Activated gamma-delta T cell treated with anti-CD3 and anti-CD28 coated beads, Interleukin-2, amount 50 U/mL, for 16 hours (primary cell): ENCODE measurements at places on chromosomes 7 and 10.

DNA sequence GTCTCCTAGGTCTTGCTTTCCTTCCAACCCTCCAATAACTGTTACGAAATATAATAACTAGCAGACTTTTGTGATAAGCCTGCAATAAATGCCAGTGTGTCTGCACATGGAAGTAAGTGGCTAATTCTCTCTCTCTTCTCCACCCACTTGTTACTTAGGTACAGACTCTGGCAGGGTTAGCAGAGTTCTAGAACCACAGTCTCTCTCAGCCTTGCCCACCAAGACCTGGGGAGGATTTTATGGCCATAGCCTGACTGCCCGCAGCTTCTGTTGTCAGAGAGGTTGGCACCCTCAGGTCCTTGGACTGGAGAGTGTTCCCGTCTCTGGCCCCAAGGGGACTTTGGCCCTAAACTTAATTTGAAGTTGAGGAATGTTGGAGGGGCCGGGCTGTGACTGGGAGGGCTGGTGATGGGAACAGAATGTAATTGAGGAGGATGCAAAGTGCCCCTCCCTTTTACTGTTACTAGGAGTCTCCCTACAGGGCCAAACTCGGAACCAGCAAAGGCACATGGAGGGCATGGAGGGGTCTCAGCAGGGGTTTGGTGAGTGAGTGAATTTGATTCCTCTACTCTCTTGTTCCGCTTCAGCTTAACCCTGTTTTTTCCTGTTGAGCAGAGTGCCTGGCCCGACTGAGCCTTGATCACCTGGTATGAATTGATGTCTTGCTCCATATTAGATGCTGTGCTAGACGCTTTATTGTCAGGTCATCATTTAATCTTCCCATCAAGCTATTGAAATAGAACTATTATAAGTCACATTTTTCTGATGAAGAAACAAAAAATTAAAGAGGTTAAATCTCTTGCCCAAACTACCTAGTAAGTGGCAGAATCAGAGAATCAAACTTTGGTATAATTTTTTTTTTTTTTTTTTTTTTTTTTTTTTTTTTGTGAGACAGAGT lies 37.0 kb upstream of the LCOR start:
- no peak for DNase-seq

DNA sequence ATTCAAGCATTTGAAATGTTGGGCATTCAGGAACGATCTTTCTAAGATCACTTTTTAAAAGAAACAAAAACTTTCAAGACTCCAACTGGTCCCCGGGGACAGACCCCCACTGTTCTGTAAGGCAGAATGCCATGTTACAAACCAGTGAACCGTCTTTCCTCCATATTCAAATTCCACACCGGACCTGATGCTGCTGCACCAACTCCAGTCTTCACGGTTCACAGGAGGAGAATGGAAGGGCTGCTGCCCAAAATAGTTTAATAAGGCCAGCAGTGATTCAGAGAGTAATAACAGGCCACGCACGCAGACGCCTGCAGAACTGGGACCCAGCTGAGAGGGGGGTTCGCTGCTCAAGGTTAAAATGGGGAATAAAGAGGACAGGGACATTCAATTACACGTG lies 47.2 kb downstream of the OSBPL3 start:
- DNase-seq = no peak

DNA sequence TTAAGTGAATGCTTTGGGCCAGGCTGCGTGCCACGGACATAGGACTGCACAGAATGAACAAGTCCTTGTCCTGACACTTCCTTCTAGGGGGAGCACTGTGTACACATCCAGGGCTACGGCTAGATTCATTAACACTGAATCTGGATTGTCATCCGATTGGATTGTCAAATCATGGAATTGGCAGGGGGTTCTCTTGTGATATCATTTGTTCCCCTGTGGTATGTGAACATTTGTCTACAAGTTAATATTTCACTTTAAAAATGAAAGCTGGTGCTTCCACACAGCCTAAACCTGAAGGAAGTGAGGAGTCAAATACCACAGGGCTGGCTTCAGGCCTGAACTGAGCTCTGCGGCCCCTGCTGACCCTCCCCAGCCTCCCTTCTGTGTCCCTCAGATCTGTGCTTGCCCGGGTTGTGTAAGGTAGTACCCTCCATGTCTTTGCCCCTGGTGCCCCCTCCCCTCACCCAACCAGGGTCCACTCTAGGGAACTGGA lies 75.6 kb downstream of the SNX10 start:
- no peak for DNase-seq

- DNase-seq = no peak
These were observed 100.4 kb upstream of the SEMA3D start for GRCh38 chr7:85287106-85287825.

DNA sequence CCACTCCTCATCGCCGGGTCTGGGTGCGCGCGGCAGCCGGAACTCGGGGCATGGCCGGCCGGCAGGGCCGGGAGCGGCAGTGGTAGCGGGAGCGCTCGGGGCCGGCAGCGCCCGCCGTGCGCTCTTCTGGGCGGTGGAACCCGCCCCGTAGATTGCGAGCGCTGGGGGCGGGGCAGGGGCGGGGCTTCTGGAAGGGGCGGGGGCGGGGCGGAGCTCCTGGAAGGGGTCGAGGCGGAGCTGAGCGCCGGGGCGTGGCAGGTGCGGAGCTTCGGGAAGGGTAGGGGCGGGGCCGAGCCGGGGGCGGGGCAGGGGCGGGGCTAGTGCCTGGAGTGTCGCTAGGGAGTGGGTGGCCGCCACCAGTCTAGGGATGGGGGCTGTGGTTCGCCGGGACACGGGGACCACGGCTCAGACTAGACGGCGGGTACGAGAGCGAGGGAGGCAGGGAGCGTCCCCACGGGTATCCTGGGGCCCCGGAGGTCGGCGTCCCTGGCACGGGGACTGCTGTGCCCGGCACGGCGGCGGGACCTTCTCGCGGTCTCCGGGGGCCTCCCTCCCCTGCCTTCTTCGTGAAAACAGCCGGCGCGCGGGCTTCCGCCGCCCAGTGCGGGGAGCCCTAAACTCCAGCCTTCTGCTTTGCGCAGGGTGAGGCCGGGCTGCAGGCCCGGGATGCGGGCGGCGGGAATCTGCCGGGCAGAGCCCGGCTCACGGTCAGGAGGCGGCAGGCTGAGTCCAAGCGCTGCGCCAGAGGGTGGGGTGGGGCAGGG lies at the start of gene STK32C:
Gene STK32C (minus strand): TSS at position 128 of the 764 bp plus-strand sequence. CDS start 117 bp downstream, at position 11.
- peak; percentile 83 for DNase-seq

- DNase-seq = no peak
These were observed 78.6 kb downstream of the CDH23 start for GRCh38 chr10:71475243-71475871.

DNA sequence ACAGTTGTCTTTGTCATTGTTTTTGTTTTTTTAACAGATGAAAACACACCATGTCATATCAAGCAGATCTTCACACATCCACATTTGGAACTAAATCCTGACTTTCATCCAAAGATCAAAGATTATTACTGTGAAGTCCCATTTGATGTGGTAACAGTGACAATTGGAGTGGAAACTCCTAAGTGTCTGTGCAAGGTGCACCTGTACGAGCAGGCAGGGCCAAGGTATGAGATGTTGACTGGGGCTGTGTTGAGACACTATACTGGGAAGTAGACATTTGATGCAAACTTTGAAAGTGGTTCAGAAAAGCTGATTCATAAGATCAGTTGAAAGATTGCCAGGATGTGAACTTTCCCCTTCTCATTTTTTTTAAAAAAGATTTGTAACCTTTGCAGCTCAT lies 152.3 kb downstream of the CPED1 start:
- no peak for DNase-seq

DNA sequence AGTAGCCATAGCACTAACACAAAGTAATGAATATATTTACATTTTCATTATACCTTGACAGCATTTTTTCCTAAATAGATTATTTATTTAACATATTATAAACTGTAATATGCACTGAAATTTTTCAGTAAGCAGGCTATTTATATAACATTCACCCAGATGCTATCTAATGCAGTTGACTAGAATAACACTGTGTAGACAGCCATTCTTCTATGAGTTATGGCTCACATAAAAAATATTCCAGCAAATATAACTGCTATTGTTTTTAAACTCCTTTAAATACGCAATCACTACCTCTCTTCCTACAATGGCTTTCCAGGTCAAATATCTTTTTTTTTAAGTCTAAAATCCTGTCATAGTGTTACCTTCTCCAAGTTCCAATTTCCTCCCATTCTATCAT lies 21.6 kb downstream of the TPK1 start:
- DNase-seq = no peak

DNA sequence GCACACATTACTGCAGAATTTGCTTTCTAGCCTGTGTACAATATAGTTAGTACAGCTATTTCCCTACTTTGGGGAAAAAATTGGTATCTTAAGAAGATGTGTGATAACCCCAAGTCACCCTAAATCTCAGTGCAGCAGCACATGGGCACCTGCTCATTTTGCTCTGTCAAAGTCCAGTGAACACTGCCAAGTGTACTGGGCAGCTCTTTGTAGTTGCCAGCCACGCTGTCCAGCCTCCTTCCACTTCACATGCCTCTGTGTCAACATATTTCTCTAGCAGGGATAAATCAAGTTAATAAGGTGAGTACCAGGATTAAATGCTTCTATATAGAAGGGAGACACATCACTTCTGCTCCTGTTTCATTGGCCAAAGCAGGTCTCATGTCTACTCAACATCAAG lies 87.1 kb upstream of the CDC14C start:
- no peak for DNase-seq

DNA sequence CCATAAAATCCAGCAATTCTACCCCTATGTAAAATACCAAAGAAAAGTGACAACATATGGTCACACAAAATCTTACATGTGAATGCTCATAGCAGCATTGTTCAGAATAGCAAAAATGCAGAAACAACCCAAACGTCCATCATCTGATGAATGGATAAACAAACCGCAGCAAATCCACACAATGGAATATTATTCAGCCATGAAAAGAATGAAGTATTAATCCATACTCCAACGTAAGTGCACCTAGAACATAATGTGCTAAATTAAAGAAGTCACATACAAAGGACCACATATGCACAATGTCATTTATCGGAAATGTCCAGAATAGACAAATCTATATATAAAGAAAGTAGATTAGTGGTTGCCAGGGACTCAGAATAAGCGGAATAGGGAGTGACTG lies 57.4 kb downstream of the SMURF1 start:
- no peak for DNase-seq

DNA sequence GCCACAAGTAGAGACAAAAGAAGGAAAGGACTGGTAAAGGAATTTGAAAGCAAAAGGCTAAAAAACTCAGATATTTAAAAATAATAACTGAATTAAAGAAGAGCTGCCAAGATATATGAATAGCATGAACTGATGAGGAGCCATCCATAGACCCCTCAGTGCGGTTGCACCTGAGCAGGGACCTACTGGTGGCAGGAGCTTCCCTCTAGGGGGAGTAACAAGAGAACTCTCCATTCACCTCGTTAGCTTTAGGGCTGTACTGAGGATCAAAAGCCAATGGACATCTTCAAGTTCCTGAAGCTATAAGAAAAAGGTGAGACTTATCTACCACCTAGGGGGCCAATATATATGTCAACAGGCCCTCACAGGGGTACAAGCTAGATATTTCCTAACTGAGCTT lies 27.8 kb upstream of the DOCK1 start:
- DNase-seq = no peak

DNA sequence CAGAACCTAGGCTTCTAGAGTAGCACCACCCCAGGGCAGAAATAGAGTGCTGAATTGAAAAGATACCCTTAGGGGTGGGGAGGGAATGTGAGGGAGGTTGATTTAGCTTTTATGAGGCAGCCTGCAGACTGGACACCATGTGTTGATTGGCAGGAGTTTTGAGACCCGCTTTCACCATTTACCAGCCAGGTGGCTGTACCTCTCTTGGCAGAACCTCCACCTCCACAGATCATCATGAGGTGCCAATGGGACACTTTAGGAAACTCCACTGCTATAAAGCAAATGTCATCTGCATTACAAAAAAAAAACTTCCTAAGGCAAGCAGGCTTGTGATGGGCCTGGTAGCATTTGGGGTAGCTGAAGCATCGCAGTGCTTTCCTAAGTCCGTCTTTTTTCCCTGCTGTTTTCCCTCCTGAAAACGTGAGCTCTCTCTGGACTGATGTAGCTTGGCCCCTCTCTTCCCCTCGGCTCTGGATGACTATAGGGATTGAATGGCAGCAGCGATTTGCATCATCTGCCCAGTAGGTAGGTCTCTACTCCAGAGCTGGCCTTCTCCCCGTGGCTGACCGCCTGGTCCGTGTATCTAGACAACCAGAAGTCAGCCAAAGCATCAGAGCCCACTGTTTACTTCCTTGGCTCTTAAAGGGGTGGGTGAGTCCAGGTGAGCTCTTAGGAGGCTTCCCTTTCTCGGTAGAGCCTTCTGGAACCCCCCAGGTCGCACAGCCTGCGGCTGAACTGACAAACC lies 1.3 kb downstream of the PCBD1 start:
- no peak for DNase-seq

DNA sequence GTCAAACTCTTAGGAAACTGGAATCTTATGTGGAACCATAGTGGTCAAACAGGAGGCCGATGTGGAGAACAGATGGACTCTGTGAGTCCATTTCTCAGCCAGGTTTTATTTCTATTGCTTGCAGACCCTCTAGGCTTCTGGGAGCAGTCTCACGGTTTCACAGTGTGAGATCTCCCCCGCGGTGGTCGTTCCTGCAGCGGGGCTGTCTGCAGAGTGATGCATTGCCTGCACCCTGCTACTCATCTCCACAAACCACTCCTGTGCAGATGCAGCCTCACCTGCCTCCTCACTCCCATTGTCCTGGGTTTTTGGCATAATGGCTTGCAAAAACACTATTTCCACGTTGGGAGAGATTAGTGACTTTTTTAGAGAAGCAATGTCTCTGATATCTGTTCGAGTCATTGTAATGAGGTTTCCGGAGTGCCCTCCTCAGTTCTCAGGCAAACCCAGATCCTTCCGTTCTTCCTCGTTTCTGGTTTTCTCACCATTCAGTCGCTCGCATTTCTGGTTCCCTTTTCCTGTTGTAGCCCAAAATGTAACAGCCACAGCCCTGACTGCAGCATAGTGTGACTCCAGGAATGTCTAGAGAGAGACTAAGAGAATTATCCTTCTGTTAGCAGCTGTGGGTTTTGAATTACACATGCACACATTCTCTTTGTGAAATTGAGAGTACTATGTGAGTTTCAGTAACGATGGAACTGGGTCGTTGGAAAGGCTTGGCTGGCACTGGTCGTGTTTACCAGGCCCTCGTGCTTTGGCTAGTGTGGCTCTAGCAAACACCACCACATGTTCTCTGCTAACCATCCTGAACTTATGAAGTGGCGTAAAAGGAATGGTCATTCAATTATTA lies 30.2 kb downstream of the ACADSB start:
- DNase-seq = no peak

DNA sequence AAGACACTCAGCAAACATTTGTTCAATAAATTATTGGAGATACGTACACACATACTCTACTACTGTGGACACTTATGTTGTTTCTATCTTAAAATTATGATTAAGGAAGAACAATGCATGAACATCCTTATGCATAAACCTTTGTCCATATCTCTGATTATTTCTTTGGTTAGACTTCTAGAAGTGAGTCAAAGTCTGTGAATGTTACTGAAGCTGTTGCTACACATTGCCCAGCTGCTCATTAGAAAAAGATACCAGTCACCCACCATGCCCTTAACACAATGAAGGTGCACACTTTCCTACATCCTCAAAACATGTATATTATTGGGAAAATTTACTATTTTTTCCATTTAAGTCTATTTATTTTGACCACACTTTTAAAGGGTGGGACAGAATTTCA lies 1.4 kb upstream of the CLRN3 start:
- no peak for DNase-seq

- no peak for DNase-seq
These were observed 46.1 kb downstream of the MPP7 start for GRCh38 chr10:28256776-28257175.
